ENCODE measurements at places on chromosomes 16 and 17.

GRCh38 chr17:58092101-58092796 is 9.0 kb downstream of the DYNLL2 start:
- no peak for DNase-seq

- no peak for DNase-seq
Measured at GRCh38 chr17:34314279-34314678, 5.0 kb upstream of the CCL8 start.

GRCh38 chr16:22124583-22125284 is 32.4 kb downstream of the VWA3A start:
- DNase-seq: no peak

DNA sequence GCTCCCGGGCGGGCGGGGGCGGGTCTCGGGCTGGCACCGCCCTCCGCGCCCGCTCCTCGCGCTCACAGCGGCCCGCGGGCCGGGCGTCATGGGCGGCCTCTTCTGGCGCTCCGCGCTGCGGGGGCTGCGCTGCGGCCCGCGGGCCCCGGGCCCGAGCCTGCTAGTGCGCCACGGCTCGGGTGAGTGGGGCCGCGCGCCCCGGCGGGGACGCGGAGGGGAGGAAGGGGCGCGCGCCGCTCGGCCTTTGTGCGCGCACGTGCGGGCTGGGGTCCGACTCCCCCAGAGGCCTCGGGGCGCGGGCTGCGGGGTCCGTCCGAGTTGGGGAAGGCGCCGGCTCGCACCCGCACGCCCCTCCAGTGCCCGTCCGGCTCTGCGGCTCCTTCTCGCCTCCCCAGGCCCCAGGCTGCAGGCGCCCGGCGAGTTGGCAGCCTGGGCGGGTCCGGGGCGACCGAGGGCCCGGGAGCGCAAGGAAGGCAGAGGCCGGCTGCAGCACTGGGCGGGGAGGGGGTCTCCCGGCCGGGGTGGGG is at the start of gene NME4:
Gene NME4, plus strand, starts transcription at position 65 of the 527 bp plus-strand sequence. Its CDS starts 24 bp downstream, at position 89.
- no peak for DNase-seq

- no peak for DNase-seq
Measured at GRCh38 chr17:55692276-55692675, 30.4 kb downstream of the TMEM100 start.

DNA sequence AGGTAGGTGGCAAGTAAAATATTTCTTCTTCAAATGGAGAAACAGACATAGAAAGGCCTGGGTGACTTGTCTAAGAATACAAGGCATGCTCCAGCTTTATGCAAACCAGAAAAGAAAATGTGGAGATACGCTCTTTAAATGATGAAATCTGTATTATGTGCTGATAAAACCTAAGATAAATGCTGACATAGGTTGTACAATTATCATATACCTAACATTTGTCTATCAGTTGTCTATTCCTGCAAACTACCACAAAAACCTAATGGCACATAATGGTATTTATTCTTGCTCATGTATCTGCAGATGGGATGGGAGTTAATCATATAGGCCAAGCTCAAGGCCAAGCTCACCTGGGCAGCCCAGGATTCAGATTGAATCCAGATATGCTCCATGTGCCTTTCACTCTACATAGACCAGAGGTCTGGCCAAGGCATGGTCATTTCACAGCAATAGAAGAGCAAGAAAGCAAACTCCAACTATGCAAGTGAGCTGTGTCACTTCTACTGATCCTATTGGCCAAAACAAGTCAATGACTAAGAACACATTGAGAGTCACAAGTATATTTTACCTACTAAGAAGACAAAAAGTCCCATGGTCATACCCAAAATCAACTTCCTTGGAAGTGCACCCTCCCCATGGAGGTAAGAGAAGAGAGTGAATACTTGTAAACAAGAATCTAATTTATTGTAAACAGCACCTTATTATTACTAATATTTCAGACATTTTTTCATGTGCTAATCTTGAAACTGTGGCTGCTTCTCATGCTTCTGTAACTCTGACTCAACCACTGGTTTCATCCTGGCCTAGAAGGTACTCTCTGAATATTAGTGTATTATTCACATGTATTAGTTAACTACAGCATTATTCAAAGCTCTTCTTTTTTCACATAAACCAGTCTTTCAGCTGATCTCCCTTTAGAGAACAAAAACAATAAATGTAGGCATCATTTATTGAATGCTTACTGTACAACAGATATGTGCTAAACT is 270.7 kb upstream of the SOX9 start:
- DNase-seq: no peak

DNA sequence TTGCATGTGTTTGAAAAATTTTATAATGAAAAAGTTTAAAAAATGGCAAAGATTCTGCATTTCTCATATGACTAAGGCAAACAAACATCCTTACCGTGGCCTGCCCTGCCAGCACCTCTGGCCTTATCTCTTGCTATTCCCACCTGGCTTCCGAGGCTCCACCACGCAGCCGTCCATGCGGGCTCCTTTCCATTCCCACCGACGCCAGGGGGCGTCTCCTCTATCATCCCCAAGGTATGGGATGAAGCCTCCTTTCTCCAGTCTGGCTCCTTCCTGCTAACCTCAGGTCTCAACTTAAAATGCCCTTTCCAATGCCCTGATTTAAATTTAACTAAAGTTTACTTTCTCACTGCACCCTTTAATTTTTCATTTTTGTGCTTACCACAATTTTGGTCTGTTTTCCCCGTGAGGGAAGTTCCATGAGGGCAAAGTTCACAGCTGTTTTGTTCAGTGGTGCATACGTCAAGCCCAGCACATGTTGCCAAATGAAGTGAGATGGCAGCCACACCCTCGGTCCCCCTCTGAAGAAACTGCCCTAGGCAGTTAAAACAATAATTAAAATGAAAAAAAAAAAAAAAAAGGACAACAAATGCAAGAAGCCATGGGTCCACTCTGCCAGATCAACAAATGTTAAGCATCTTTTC is 13.3 kb upstream of the SDK2 start:
- DNase-seq: peak; percentile 68

- peak; percentile 62 for DNase-seq
Measured at GRCh38 chr16:12573730-12574383, 229.8 kb downstream of the CPPED1 start.

DNA sequence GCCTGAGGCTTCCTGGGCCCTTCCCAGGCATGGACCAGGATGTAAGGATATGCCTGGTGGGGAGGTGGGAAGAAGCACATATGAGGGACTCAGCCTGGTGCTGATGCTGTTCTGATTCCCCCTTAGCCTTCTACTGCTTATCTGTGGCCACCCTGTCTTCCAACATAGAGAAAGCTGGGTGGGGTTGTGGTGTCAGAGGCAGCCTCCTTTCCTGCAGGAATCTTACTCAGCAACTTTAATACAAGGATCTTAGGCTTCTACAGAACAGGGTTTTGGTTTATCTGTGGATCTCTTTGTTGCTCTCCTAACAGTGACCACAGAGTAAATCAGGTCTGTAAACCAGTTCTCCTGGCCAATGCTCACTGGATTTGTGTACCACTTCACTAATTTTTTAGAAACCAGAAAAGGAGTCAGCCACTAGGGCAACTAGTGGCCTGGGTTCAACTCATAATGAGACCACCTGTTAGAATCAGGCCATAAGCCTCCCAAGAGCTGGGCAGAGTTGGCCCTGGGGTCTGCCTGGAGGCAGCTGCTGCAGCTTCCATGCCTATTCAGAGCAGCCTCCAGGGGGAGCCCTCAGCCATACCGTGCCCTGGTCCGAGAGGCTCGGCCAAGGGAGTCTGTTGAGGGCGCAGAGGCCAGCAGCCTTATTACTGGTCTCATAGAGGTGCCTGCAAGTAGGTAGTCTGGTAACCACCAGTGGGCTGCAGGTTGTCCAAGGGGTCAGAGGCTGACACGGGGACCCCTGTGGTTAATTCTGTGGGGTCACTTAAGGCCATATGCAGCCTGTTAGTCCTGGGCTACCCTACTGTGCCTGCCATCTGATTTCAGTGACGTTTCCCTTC is 7.1 kb downstream of the HAS3 start:
- peak; percentile 55 for DNase-seq

GRCh38 chr17:39123627-39124026 is 27.8 kb downstream of the PLXDC1 start:
- peak; percentile 9 for DNase-seq

GRCh38 chr17:48429638-48430586 is at the start of gene SKAP1:
Gene SKAP1, minus strand, starts transcription at chr17:48430214.
- no peak for DNase-seq

DNA sequence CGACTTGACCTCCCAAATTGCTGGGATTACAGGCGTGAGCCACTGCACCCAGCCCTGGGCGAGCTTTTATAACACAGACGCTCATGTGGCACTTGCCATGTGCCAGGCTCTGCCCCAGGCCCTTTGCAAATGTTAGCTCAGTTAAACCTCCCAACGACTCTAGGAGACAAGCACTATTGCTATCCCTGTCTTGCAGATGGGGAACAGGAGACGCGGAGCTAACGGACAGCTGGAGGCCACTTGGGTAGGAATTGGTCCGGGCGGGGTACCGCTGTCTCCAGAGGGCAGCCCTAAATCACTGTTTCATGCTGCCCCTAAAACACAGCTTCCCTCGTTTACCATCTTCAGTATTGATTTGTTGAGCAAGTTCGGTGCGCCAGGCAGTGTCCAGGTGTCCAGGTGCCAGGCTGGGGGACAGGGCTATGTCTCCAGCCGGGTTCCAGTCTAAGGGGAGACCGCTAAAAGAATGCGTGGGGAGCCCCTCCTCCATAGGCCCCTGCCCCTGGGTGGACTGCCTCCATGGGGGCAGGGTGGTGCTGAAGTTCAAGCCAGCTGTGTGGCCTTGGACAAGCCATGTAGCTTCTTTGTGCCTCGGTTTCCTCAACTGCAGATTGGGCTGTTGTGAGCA is 23.7 kb downstream of the TMEM235 start:
- DNase-seq: no peak

GRCh38 chr16:65463652-65464260 is 341.9 kb upstream of the CDH11 start:
- DNase-seq: no peak

DNA sequence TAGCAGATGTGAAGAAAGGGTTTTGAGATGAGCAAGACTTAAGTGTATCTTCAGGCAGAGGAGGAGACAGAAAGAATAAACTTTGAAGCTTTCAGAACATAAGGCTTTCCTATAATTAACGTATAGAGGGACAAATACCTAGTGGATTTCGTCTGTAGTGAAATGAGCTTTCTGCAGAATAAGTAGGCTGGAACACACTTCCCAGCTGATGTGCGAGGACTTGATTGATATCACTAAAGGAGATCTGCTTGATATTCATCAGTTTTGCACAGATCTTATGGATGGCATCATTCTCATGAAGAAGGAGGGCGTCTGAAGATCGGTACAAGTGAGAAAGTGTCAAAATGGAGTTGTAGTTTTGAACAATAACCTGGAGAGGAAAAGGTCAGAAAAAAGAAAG is 14.8 kb downstream of the TUBD1 start:
- no peak for DNase-seq

- DNase-seq: no peak
Measured at GRCh38 chr16:79191933-79192332, 408.6 kb downstream of the MAF start.

DNA sequence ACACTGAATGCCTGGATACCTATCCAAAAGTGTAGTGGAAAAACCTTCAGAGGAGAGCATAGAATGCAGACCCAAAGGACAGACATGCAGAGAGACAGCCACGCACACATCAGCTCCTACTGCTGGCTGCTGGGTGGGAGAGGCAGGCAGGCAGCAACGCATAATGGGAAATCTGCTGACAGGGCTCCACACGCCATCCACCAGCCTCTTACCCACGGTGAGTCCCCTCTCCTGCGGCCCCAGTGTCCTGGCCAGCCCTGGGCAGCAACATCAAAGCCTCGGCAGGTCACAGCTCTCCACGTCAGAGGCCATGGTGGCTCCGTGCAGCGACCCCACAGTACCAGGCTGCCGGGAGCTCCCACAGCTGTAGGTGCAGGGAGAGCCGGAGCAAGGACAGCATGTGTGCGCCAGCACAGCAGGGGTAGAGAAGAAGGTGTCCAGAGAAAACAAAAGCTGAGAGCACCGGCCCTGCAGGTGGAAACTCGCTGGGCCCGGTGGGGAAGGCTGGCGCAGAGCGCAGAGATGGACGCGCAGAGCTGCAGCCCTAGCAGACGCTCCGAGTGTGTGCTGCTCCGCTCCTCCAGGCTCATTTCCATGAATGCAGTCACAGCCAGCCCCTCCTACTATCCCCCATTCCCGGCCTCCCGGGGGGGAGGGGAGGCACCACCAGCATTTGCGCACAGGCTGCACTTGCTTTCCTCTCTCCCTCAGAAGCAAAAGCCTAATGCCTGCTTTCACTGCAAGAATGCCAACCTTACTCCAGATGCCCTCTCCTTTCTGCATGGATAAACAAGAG is 58.9 kb downstream of the CYTH1 start:
- no peak for DNase-seq

- DNase-seq: no peak
Measured at GRCh38 chr16:15970743-15971439, 21.5 kb downstream of the ABCC1 start.

All from MCF 10A (cell line).